ENCODE measurements at places on chromosomes 4 and X.
A peak's percentile ranks its signal among the peaks of the same experiment; 100 is the strongest.

DNA sequence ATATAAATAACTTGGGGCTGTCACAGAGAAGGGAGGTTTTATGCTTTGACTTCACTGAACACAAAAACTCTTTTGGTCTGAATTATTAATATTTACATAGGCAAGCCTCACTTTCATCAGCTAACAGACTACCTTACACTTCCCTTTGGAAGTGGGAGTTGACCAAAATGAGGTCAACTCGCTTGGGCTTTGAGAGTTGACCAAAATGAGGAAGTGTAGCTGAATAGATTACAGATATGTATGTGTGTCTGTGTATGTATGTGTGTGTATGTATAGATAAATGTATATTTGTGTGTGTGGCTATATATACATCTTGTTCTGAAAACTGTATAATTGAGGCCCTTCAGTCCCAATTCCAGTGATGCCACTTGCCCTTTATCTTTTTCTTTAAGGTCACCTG, 113.3 kb upstream of the IL13RA1 start:
- DNase-seq, result no peak

GRCh38 chrX:13791559-13791958, 25.3 kb downstream of the GPM6B start:
- no peak for DNase-seq

DNA sequence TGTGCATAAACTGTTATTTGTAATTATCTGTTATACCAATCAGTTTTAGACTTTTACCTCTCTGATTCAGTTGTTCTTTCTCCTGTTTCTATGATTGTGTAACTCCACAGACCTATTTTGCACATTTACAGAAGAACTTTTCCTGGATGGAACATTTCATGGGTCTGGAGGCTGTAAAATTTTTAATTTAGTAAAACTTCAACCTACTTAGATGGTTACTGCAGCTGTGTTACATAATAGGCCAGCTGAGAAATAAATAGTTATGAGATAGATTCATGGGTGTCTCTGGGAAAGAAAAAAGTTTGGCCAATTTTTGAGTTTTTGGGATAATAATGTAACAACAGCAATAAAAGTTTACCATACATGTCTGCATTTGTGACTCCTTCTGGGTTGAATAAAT, 253.5 kb downstream of the ARHGAP24 start:
- no peak for DNase-seq

- DNase-seq, result peak; percentile 5
These were observed 283.0 kb upstream of the GPC4 start for GRCh38 chrX:133698298-133698697.

- DNase-seq, result no peak
These were observed 55.9 kb upstream of the GABRA2 start for GRCh38 chr4:46445710-46446314.

All from brain pericyte (primary cell).